ENCODE measurements at places on chromosomes 1 and 21.

GRCh38 chr1:155858800-155859233 lies 550 bp upstream of the SYT11 start:
- DNase-seq: no peak

DNA sequence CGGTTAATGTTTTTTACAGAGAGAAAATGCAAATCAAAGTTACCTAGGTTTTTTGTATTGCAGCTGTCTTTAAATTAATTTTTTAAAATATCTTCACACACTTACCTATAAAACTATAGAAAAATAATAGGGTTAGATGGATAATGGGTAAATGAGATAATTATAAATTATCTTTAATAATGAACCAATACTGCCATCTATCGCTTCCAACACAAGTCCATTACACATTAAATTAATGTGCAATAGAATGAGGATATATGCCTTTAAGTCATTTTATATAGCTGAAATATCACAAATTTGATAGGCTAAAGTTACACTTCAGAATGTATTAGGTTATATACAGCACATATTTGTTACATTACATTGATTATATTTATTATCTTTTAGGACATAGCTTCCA lies 2212.8 kb downstream of the MRPL39 start:
- no peak for DNase-seq

DNA sequence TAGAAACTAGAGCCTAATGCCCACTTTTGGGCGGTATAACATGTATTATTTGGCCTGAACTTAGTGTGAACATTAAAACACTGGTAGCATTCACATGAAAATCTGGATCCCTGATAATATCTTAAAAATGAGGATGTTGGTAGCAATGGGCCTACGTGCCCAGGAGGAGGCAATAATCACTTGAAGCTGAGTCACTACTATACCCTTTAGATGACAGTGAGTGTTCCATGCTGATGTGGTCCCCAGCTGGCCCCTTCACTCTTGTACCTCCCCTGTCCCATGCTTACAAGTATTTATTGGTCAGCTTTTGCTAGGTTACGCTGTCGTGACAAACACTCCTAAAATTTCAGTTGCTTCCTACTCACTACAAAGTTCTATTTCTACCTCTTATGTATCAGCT lies 23.0 kb upstream of the POU2F1 start:
- no peak for DNase-seq

DNA sequence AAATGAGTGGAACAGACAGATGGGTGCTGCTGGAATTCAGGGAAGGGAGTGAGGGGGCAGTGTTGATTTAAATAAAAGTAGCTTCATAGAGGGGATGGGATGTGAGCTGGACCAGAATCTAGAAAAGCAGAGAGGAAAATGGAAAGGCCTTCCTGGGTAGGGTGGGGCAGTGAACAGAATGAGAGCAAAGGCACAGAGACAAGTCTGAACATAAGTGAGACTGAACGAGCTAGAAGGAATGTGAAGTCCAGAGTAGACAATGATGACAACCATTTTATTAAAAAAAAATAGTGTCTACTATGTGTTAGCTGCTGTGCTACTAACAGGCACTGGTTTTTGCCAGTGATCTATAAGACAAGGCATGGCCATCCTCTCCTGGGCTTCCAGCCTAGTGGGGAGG lies 36.0 kb downstream of the ELK4 start:
- no peak for DNase-seq

DNA sequence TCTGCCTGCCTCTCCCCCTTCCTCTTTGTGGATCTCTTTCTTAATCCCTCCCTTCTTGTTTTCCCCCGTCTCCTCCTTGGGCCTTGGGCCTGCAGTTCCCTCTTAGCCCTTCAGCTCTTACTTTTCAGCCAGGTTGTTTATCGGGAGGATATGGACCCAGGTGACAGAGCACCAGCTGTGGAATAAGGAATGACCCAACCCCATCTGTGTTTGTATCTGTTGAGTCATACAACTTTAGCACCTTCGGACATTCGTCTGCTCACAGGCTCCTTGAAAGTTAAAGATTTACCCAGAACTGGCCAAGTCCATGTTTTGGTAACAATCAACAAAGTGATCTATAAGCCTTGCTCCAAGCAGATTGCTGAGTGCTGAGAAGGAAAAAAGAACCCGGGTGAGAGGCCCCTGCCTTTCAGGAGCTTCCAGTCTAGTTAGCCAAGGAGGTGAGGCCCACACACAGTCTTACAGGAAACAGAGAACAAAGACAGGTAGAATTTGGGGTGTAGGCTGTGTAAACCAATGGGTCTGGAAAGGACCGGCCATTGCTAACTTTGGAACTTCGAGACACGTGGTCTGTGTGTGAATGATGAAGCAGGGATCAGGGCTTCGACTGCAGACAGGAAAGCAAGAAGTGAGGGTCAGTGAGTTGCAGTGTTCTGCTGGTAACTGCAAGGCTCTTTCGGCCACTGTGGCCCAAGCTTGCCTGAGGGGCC lies 66.7 kb upstream of the F3 start:
- DNase-seq: no peak

GRCh38 chr1:232988572-232989040 lies 38.2 kb downstream of the NTPCR start:
- no peak for DNase-seq

- no peak for DNase-seq
These were observed 536.3 kb downstream of the PTPRU start for GRCh38 chr1:29772584-29773100.

- no peak for DNase-seq
These were observed 292.4 kb downstream of the PLPP3 start for GRCh38 chr1:56286956-56287355.

- no peak for DNase-seq
These were observed 23.9 kb upstream of the EPB41 start for GRCh38 chr1:28890435-28890834.

DNA sequence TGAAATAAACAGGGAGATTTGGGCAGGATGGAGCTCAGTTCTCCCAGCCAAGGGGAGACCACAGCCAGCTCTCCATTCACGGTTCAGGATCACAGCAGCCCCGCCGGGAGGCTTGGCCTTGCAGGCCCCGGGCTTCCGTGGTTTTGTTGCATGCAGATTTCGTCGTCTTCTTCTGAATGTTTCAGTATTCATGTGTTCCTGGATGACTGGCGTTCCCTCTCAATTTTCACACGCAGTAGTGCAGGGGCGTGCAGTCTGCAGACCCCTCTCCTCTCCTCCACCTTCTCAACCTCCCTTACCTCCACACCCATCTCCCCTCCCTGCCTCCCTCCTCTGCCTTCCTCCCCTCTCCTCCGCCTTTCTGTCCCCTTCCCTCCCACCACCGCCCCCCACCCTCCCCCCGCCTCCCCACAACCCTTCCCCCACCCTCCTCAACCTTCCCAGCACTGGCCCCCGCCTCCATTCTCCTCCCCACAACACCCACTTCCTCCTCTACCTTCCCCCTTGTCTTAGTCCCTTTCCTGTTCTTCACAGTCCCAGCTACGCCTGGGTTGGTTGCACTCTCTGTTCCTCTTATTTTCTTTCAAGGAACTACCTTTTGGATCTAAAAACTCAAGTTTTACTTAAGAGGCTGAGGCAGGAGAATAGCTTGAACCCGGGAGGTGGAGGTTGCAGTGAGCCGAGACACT lies 8.4 kb upstream of the SLC19A1 start:
- no peak for DNase-seq

DNA sequence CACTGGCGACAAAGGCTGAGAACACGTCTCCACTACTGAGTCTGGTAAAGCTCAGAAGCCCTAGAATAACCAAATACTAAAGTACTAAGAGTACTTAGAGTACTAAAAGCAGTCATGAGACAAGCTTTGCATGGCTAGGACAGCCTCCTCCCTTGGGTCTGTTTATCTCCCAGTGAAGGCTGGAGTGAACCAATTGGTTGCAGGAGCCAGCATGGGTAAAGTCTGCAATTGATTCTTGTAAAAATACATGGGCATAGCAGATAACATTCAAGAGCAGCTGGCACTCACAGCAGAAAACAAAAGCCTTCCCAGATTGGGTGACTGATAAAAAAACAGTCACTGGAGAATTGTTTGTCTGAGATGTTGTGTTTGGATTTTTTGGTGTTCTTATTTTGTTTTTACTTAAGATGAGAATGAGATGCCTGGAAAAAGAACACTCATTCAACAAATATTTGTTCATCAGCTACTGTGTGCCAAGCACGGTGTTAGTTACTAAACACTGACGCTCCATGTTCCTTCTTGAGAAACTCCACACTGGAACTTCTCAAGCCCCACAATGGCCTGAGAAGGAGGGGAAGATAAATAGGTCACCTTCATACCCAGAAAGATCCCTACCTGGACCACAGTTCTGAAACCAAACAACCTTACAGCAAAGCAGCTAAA lies 3.7 kb downstream of the IRF6 start:
- DNase-seq: no peak

GRCh38 chr1:202576816-202577215 lies 133.4 kb downstream of the SYT2 start:
- no peak for DNase-seq

DNA sequence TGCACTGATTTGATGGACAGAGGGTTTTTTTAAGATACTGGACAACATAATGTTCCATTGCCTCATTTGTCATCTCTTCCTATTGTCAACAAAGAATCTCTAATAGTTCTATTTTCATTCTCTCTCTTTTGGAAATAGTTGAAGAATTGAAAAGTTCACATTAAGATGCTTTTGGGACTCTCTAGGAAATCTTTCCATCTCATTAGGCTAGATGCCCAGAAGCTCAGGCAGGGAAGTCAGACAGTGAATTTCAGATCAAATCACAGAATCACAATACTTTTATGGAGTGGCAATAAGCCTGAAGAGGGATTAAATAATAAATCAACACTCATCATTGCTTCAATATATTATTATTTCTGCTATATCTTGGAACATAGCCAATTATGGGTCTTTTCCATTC lies 29.2 kb downstream of the NEGR1 start:
- DNase-seq: no peak

DNA sequence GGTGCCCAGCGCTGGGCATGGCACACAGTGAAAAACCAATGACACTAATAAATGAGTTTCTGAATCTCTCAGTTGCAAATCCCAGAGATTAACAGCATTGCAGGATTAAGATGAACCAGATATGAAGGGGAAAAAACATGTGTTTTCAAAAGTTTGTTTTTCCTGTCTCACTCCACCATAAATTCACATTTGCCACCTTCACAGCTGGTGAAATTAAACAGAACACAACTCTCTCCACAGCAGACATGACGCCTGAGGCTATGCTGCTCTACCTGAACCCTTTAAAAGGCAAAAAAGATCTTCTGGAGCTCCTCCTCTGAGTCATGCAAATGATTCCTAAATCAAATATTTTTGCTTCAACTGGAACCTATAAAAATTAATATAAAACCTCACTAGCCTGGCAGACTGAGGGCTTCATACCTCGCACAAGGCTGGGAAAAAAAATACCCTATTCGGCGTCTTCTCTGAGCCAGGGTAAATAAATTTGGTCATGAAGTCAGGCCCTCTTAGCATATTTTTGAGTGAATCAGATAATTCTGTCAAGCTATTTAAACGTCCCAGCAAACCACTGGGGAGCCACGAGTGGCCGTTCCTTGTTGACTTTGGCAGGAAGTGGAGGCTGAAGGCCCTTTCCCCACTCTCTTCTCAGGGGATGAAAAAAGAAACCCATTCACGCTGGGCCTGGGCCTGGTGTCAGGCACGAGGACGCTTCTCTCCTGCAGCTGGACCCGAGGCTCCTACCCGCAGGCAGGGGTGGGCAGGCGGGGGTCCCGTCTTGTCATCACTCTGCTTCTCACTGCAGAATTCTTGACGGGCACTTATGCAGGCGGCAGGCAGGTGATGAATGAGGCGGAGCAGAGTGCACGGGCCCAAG lies 53.0 kb downstream of the DMRTB1 start:
- DNase-seq: no peak

DNA sequence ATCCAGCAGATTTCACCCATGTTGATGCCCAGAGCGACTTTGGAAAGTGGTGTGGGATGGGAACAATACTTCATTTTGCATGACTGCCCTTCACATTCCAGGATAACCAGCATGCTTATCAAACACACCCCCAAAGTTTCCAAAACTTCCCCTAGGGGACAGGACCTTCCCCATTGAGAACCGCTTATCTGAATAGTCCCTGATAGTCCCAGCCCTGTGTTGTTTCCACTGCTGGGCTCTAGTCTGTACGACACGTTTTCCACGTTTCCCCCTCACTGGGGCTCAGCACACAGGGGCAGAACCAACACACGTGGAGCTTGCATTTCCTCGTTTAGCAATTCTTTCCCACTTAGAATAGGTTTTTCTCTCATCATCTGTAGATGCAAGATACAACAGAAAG lies 61.0 kb downstream of the BACE2 start:
- DNase-seq: no peak

- DNase-seq: no peak
These were observed 670.9 kb upstream of the NR5A2 start for GRCh38 chr1:199356561-199356960.

DNA sequence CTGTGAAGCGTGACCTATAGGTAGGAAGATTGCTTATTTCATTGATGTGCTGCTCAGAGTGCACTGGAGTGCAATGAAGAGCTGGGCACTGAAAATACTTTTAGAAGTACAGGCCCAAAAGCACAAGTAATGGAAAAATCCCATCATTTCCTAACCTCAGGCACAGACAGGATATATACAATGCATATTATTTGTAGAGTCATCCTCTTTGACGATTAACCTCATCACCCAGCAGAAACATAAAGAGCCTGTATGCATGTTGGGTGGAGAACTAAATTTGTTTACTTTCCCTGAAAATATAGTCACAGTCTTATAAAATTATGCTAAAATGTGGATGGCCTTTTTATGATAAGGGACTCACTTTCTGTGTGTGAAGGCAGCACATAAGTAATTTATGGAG lies 98.1 kb downstream of the TNNI3K start:
- DNase-seq: no peak

GRCh38 chr21:46572850-46573249 lies 32.0 kb downstream of the S100B start:
- DNase-seq: no peak

All from ecto neural progenitor cell (in vitro differentiated cells).